ENCODE measurements at places on chromosomes 2 and 18.
A peak's percentile ranks its signal among the peaks of the same experiment; 100 is the strongest.

- no peak for DNase-seq
Observed at GRCh38 chr2:168699844-168700417, 102.5 kb upstream of the NOSTRIN start.

DNA sequence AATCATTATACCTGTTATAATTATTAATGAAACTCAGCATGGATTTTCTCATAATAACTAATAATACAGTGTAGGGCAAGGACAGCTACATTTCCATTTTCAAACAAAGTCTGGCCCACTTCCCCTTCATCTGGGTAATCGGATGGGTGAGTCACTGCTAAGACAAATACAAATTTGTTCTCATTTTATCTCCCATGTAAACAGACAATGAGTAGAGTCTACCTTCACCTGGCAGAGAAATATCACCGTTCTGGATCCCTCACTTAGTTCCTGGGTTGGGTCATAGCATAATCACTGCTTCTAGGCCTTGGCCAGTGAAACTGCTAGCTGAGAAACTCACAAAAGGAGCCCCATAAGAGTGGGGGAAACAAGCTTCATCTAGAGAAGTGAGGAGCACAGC lies 9.2 kb downstream of the CNTNAP5 start:
- DNase-seq, result no peak

DNA sequence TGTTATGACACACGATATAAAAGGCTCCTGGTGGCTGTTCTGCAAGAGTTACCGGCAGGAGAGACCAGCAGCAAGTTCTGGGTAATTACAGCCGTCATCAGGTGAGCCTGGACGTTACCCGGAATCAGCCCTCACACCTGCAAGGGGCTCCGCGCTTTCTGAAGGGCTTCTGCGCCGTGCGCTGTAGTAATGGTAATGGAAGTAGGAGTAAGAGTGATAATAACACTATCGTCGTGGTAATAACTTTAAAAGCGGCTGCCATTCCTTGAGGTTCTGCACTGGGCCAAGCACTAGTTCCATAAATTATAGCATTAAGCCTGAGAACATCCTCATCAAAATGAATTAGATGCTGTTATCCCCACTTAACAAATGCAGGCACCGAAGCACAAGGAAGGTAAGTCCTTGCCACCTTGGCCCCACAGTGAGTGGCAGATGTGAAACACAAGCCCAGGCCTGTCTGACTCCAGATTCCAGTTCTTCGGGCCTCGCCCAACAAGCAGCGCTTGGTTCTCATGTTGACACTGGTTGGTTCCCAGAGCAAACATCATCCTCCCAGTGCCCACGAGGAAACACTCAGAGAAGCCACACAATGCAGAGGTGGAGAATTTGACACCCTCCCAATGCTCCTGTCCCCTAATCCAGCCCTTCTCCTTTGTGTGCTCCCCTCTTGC lies 205.2 kb downstream of the EIPR1 start:
- peak; percentile 66 for DNase-seq

DNA sequence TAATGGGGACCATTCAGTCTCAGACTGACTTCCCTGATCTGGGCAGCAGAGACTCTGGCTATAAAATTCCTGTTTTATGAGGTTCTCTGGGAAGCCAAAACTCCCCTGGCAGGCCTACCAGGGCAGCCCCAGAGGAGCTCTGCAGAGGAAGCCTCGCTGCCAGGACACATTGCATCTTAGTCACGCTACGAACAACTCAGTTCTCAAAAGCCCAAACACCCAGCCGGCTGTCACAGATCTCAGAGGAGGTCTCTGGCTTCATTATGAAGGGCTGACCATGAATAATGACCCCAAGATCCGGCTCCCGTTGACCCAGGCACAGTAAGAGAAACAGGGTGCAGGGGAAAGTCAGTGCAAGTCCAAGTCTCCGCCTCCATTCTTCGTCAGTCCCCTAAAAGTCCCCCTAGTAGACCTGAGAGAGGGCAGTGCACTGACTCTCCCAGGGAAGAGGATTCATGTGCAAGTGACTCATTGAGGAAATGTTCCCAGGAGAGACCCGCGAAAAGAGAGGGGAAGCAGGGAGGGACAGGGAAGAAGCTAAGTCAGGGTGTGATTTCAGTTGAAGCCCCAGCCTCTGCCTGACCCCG lies 212.3 kb downstream of the CYP26B1 start:
- DNase-seq, result no peak

DNA sequence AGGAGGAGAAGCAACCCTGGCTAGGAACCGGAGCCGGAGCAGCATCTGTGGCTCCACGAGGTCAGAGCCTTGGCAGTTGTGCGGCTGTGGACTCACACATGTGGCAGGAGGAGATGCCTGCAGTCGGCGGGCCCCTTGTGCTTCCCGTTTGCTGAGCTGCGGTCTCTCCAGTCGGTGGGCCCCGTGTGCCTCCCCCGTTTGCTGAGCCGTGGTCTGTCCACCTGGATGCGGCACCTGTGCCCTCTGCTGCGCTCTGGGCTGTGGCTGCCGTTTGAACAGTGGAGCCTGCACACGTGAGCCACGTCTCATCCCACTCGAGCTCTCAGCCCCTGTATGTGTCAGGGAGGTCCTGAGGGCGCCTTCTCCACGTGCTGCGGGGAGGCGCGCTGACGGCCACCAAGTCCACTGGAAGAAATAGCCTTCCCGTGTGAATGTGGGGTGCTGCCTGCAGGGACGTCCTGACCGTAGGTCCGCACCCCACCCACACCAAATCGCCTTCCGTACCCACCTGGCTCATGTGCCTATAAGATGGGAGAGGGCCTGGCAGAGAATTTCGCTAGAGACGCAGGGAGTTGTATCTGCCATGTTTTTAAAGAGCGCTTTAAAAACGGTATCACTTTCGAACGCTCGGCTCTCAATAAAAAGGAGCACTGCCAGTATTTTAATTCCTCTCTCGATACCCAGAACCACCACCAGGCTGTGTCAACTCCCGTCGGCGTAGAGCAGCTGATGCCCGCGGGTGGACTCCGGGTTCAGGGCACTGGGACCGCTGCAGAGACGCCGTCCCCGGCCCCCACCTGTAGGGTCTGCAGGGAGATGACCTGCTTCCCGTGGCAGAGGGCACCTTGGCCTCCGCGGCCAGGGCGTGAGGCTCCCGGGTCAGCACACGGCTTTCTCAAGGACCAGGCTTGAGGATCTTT lies 117.0 kb downstream of the NFATC1 start:
- no peak for DNase-seq

DNA sequence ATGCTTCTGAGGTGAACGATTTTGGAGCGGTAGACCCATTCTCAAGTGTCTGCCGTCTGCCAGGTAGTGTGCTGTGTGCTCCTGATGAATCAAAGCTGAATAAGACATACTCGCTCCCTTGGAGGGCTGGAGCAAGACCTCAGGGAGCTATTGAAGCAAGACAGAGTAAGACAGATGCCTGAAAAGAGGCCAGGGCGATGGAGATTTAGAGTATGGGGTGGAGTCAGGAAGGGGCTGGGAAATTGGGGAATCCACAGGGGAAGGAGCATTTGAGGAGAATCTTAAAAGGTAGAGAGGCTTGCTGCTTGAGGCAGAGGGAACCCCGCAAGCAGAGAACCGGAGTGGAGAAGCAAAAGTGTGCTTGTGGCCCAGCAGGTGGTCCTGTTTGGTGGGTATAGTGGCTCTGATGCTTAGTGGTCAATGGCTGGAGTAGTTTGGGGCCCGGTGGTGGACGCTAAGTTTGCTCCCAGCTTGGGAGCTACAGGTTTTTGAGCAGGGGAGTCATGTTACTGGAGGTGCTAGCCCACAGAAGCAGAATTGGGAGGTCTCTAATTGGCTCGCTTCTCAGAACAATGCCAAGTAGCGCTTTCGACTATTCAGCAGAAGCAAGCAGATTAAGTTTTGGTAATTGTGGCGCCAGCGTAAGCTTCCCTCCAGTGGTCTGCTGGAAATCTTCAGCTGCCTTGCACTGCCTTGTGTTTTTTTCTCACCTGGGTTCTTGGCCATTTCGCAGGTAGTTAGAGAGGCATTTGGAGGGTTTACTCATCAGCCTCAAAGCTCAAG lies 2.0 kb downstream of the CNNM4 start:
- no peak for DNase-seq

- no peak for DNase-seq
Observed at GRCh38 chr2:105954891-105955290, 210.2 kb downstream of the NCK2 start.

- no peak for DNase-seq
Observed at GRCh38 chr2:230068016-230068650, 591 bp downstream of the SLC16A14 start.

DNA sequence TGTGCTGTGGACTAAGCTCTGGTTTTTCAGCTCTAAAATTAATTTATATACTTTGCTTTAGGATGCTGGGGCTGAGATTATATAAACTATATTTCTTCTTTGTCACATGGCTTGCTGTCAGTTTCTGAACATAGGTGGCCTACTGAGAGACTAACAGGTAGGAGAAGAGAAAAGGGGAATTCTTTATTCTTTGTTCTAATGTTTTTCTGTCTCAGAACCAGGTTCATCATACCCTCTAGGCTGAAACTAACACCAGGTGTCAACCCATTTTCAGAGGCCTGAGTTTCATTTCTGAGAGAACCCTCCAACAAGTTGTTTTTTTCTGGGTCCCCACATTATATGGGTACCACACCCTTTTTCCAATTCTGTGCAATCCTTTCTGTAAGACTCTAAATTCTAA lies 843.6 kb downstream of the TRIB2 start:
- no peak for DNase-seq

Data from keratinocyte (primary cell).